WTC11 (cell line): ENCODE measurements at places on chromosomes 6 and 20. TPM values are rescaled to one million over a fixed set of nuclear protein-coding genes. Genes with fewer than 3 reads are reported as not detected.

The CD83 gene
- 5.5 to 7.5 TPM (median 7.4 TPM) in 3 replicates for total RNA-seq

The HMGCLL1 gene
- 0.09 to 0.32 TPM (median 0.11 TPM) in 3 replicates for total RNA-seq

The BNIP5 gene
- total RNA-seq = 0.05 TPM in 1 of 3 replicates, not detected in the others

The MTFR2 gene
- total RNA-seq = 8.2 to 8.5 TPM (median 8.5 TPM) in 3 replicates

The NXT1 gene
- 18.5 to 19.5 TPM (median 18.8 TPM) in 3 replicates for total RNA-seq

The ELOVL2 gene
- 1.0 to 2.0 TPM (median 1.1 TPM) in 3 replicates for total RNA-seq

The CHRNA4 gene
- total RNA-seq = 2.5 to 5.7 TPM (median 4.8 TPM) in 3 replicates

The BPIFB1 gene
- total RNA-seq = 0.09 to 0.11 TPM in 2 of 3 replicates, not detected in the other

The BPIFA1 gene
- not detected in 3 replicates for total RNA-seq

The DYNLT2 gene
- total RNA-seq = 1.3 to 1.7 TPM (median 1.5 TPM) in 3 replicates

The ECT2L gene
- not detected in 3 replicates for total RNA-seq

The PNLDC1 gene
- total RNA-seq = 0.16 to 0.39 TPM (median 0.34 TPM) in 3 replicates

The HNF4A gene
- total RNA-seq = 0.15 to 0.37 TPM (median 0.21 TPM) in 3 replicates

The COL12A1 gene
- total RNA-seq = 1.1 to 1.4 TPM (median 1.2 TPM) in 3 replicates

The PSORS1C2 gene
- 0.55 to 0.85 TPM (median 0.78 TPM) in 3 replicates for total RNA-seq

The OR2B3 gene
- not detected in 3 replicates for total RNA-seq

The TMEM14C gene
- 103 to 122 TPM (median 119 TPM) in 3 replicates for total RNA-seq

The APOM gene
- 3.5 to 4.6 TPM (median 4.3 TPM) in 3 replicates for total RNA-seq

The ALDH5A1 gene
- 5.1 to 6.7 TPM (median 5.5 TPM) in 3 replicates for total RNA-seq

The TNF gene
- total RNA-seq = 0.23 to 0.46 TPM (median 0.31 TPM) in 3 replicates

The CDH4 gene
- total RNA-seq = 4.8 to 5.3 TPM (median 4.9 TPM) in 3 replicates

The BTN1A1 gene
- 0.14 to 0.15 TPM in 2 of 3 replicates, not detected in the other for total RNA-seq
